Muscle of arm (tissue), 14 donors: ENCODE measurements at places on chromosomes 7 and 10. TPM values are rescaled to one million over a fixed set of nuclear protein-coding genes. Genes with fewer than 3 reads are reported as not detected.

SLC26A5 gene
- not detected for polyA plus RNA-seq

ATG9B gene
- 0.84 TPM for polyA plus RNA-seq

GRCh38 chr7:150515248-150516147, 826 bp downstream of the GIMAP7 start:
- DNase-seq, result no peak

GRCh38 chr10:82284180-82284579, 409.2 kb downstream of the NRG3 start:
- no peak for DNase-seq

DNA sequence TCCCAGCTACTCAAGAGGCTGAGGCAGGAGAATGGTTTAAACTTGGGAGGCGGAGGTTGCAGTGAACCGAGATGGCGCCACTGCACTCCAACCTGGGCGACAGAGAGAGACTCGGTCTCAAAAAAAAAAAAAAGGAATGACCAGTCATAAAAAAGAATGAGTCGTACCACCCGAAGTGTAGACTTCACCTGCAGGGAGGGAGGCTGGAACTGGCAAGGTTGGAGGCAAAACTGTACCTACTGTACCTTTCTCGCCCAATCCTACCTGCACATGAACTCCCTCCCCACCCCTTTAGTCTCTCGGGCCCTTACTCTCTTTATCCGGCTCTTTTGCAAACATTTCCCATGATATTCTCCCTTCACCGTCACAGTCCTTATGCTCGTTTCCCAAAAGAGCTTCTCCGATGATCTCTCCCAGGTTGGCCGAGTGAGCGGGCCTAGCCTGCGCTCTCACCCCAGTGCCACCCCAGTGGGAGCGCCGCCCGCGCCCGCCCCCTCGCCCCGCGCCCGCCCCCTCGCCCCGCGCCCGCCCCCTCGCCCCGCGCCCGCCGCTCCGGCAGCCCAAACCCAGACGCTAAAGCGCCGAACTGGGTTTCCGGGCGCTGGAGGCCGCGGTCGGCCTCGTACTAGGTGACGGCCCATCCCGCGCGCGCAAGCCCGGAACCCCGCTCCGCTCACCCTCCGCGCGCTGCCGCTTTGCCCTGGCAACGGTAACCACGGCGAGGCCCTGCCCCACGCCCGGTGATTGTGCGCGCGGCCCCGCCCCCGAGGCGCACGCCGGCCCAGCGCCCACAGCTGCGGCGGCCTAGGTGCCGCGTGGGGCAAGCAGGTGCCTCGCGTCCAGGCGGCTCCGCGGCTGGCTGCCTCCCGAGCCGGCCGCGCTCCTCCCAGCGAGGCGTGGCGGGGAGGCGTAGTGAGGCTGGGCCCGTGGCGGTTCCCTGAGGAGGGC, at the start of gene SMKR1:
SMKR1 (plus strand) TSS at position 772 of the 948 bp plus-strand sequence. CDS start 294 bp downstream, outside the sequence.
- DNase-seq, result peak; percentile 54

- DNase-seq, result peak; percentile 17
These were observed 43.3 kb downstream of the POLR1F start for GRCh38 chr7:19665399-19666008.

GRCh38 chr7:117597755-117598154, 117.9 kb downstream of the CFTR start:
- DNase-seq, result no peak

GRCh38 chr7:127665922-127666321, 13.9 kb downstream of the SND1 start:
- no peak for DNase-seq

GPR15LG gene
- not detected for polyA plus RNA-seq

DNA sequence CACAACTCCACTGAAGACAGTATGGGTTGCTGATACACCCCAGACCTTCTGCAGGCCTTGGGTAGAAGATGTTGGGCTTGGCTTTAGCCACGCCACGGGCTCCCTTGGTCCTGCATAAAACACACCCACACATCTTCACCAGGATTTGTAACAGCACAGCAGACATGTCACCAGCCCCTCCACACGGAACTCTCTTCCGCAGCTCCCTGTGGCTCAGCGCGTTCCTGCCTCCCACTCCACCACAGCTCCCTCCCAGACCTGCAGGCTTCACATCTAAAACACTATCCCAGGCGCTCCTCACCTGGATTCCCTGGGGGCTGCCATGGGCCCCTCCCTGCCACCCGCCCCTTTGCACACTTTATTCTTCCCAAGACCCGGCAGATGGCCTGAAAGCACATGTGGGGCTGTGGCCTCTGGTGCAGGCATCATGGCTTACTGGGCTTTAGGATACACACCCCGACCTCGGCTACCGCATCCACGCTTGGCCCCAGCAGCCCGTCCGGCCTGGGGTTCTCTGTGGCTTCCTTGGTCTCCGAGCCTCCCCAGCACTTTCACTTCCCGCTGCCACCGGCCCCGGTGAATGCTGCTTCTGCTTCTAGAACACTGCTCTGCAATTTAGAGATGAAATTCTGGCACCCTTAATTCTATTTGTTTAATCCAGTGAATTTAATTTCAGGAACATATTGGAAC, 432.9 kb downstream of the DNAJB6 start:
- DNase-seq, result no peak

GRCh38 chr10:19656420-19657042, 159.7 kb upstream of the PLXDC2 start:
- no peak for DNase-seq

PIP gene
- polyA plus RNA-seq, result not detected

MMP21 gene
- 0.34 TPM for polyA plus RNA-seq

DNA sequence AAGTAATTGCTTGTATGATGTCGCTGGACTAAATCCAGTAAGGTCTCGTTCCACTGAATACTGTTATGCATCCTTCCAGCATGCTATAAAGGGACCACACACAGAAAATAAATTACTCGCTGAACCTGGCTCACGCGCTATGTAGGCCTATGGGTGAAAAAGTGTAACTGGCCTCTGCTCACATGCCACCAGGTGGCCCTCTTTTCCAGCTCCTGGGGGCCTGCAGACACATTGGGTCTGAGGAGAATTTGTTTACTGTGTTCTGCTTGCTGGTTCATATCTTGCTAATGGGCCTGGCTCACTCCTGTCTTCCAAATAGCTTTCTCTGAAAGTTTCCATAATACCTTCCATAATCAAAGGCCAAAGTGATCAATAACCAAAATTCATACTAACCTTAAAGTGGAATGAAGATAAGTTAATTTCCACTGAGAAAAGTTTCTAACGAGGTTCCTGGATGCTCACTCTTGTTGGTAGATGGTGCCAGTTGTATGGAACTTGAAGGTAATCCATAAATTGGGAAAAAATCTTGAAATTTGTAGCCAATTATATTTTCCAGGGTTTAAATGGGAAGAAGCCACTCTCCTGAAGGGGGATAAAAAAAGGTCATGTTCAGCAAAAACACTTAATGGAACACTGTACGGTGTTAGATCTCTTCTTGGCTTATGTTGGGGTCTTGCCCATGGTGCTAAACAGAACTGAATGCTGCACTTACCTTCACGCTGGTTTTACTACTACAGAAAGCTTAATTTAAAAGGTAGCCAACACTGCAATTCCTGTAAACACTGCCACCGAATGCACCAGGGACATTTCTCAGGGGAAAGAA, 27.0 kb upstream of the ZPBP start:
- DNase-seq, result no peak

- no peak for DNase-seq
These were observed 2.2 kb upstream of the ASCC1 start for GRCh38 chr10:72218325-72218724.

DNA sequence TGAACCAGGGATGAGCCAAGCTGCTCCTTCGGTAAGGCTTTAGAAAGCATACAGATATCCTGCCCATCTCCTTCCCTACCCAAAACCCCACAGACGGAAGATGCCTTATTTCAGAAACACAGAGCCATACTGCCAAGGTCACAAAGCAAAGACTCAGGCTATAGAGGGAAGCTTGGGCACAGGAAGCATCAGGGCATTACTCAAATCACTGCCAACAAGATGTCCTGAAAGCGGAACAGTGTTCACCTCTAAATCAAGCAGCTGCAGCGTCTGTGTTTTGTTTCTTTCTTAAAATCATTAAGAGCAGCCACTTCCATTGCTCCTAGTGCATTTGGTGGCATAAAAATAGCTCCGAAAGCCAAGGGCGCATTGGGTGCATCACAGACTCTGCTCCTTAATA, 307.3 kb downstream of the SORCS1 start:
- DNase-seq, result no peak

GRCh38 chr7:68529221-68529620, 1069.1 kb upstream of the AUTS2 start:
- no peak for DNase-seq

- DNase-seq, result no peak
These were observed 97.4 kb upstream of the PDCD4 start for GRCh38 chr10:110774069-110775019.

DNA sequence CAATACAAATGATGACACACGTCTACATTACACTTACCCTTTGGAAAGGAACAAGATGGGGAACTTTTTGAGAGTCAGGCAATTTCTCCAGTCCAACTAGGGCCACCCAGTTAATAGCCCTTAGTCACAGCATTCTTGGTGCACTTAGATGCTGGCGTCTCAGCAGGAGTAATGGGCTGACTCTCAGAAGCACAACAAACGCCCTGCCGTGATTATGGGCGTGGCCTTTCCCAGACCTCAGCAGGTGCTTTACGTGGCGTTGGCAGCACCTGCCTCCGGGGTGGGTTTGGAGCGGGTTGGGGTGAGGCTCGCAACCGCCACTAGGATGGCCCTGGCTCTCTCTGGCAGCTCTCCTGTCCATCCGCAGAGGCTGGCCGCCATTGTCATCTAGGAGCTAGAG, 147.6 kb upstream of the SHH start:
- DNase-seq, result no peak

GATA3 gene
- not detected for polyA plus RNA-seq

WNT16 gene
- polyA plus RNA-seq, result 5.8 TPM

DNA sequence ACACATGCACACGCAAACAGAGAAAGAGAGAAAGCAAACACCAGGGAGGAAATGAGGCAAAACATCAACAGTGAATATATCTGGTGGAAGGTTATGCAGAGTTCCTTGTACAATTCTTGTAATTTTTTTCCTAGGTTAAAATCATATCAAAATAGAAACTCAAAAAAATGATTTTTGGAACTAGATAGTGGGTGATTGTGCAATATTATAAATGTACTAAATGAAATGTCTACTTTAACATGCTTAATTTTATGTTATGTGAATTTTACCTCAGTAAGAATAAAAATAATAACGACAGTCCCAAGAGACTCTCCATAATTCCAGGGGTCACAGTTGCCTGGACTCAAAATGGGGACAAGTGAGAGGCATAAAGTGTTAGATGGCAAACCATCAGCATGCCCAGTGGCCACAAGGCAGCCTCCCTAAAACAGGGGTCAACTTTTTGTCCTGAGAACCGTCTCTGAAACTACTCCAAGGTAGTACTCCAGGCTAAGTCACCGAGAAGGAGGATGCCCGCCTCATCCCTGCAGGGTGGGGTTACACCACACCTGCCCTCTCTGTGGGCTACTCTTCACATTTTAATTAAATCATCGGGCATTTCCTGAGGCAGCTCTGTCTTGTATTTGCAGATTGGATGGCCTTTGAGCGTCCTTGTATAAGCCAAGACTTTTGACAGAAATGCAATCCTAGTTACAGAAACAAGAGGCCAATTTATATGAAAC, 267.7 kb downstream of the ELMO1 start:
- no peak for DNase-seq

DNA sequence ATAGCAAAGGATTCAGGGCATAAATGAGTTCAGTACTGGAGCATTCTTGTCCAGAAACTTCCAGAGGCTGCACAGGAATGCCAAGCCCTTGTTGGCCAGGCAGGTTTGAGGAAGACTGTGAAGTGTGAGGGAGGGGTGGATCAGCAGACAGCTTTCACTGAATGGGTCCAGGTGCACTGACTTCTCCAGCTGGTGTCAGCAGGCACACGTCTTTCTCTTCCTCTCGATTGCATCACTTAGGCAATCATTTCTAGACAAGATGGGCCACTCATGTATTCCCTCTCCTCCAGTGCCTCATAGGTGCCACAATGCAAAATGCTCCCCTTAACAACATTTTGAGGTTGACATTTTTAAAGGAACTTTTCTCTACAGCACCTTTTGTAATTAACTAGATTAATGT, 15.6 kb upstream of the PLEKHS1 start:
- DNase-seq, result no peak

DNA sequence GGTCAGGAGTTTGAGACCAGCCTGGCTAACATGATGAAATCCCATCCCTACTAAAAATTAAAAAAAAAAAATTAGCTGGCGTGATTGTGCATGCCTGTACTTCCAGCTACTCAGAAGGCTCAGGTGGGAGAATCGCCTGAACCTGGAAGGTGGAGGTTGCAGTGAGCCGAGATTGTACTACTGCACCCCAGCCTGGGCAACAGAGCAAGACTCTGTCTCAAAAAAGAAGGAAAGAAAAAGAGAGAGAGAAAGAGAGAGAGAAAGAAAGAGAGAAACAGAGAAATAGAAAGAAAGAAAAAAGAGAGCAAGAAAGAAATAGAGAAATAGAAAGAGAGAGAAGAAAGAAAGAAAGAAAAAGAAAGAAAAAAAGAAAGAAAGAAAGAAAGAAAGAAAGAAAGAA, 292.8 kb upstream of the KLF6 start:
- no peak for DNase-seq

SPDYE11 gene
- 0.52 TPM for polyA plus RNA-seq

DNA sequence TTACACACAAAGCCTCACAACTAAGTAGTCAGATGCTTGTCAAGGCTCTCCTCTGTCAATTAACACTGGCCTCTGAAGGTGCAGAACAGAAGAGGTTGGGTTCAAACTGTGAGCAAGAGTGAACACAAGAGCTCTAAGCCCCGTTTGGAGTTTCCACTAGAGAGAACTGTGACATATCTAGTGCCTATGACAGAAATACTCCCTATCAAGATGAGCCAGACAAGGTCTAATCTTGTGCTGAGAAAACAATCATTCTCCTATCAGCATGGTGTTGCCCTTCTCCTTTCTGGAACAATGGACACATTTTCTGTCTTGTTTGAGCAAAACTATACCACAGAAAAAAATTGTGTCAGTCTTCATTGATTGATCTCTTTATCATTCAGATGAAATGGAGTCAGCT, 62.4 kb upstream of the CCDC71L start:
- DNase-seq, result no peak

- DNase-seq, result no peak
These were observed 201.6 kb upstream of the SVIL start for GRCh38 chr10:29836396-29836795.

- no peak for DNase-seq
These were observed 101.1 kb downstream of the ICA1 start for GRCh38 chr7:8160779-8161345.

DNA sequence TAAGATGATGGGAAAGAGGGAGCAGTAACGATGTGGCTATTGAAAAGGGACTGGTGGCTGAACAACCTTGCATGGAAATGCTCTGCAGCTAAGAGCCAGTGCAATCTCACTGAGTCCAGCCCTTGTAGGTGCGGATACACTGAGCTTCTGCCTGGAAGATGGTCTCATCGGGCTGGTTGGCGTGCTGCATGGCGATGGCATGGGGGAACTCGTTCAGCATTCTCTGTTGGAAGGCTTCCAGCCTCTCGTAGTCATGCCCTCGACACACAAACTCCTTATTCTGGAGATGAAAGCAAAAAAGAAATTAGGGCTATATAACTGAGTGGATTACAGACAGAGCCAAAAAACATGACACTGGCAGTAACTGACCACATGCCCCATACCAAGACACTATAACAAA, 197.8 kb upstream of the IMMP2L start:
- DNase-seq, result no peak
